Urinary bladder (tissue), 4 donors: ENCODE measurements at places on chromosomes 5 and 9. TPM values are rescaled to one million over a fixed set of nuclear protein-coding genes. Genes with fewer than 3 reads are reported as not detected.

DNA sequence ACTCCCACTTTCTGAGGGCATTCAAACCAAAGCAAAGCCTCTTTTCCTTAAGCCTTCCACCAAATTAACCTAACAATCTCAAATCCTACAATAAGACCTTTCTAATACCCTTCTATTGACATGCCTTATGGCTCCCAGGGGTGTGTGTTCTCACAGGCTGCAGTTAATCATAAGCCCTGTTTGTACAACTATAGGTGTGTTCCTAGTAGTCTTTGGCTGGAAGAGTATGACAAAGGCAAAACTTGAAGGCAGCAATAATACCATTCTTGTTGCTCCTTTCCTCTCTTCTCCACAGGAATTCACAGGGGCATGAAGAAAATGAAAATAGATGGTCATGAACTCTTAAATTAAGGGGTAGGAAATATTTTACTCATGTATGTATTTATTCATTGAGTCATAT lies 10.9 kb upstream of the FBXO38 start:
- no peak for DNase-seq

GRCh38 chr9:31520301-31521085 lies 864.0 kb upstream of the ACO1 start:
- DNase-seq, result no peak

Gene PARP8
- total RNA-seq, result 25.9 TPM

Gene SAXO1
- 0.21 TPM for total RNA-seq

- no peak for DNase-seq
Measured at GRCh38 chr5:90807496-90807895, 248.9 kb downstream of the ADGRV1 start.

DNA sequence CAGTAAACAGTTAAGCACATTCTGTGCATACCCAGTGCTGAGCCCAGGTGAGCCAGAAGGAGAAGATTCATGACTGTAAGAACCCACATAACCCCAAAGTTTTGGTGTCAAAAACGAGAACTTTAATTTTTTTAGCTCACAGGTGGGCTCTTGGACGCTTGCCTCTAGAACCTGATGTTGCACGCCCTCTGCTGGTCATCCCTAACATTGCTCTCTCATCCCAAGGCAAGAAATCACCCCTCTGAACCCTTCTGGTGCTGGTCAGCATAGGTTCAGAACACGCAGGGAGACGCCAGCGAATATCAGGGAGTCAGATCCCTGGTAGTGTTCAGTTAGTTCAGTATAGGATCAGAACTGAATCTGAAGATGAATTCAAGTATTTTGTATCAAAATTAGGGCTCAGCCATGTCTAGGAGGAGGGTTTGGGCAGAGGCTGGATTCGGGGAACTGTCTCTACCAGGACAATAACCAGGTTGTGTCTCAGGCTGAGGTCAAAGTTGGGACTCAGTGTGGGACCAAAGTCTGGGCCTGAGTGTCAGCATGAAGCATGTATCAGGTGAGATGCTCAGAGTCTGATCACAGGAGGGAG lies 4.1 kb upstream of the DNAJB5 start:
- no peak for DNase-seq

Gene OR1J2
- total RNA-seq, result not detected

GRCh38 chr5:67014957-67015400 lies 181.6 kb downstream of the CD180 start:
- no peak for DNase-seq

- no peak for DNase-seq
Measured at GRCh38 chr9:79208791-79209396, 362.9 kb upstream of the TLE4 start.

- DNase-seq, result no peak
Measured at GRCh38 chr9:112285056-112285455, 48.4 kb downstream of the PTBP3 start.

Gene DOK3
- 2.9 TPM for total RNA-seq

DNA sequence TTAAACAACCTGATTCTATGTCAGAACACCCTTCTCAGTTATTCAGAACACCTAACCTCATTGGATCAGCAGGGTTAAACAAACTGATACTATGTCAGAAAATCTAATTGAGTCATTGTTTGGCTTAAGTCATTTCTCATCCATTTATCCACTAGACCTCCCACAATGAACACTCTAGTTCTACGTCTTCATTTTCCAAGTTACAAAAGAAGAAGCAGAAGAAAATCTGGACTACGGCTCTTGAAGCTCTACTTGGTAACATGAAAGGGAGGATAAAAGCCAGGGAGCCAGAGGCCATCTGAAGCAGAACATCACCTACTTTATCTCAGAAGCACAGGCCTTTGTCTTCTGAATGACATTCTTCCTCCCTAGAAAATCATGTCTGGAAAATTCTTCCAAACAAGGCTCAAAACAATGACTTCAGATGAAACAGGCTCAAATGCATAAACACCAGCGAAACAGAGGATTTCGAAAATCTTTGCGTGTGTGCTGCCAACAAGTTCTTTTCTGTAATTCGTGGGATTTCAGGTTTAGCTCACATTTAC lies 35.4 kb upstream of the TGFBI start:
- DNase-seq, result no peak
